ENCODE measurements at places on chromosomes 16 and 17.

DNA sequence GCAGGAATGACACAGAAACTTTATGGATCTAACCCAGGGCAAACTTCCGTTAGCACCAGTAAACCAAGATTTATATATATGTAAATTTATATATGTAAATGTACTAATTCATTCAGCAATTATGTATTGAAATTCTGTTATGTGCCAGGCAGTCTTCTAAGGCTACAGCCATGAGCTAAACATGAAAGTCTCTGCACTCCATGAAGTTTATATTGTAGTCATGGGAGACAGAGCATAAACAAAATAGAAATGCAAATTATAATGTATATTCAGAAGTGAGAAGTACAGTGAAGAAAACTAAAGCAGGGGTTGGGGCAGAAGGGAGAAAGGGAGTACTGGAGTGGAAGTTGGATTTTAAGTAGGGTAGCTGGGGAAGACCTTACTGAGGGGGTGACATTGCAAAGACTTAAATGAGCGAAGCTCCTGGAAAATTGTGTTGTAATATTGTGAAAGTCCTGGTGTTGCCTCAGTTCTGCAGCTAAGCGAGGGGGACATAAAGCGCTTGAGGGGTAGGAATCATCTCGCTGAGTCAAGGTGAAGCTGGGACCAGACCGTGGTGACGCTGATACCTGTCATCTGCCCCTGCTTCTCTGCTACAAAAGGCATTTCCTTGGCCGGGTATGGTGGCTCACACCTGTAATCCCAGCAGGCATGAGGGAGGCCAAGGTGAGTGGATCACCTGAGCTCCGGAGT, 64.8 kb downstream of the YPEL2 start:
- no peak for DNase-seq

GRCh38 chr17:37047631-37048104, 98.9 kb downstream of the AATF start:
- peak; percentile 7 for DNase-seq

DNA sequence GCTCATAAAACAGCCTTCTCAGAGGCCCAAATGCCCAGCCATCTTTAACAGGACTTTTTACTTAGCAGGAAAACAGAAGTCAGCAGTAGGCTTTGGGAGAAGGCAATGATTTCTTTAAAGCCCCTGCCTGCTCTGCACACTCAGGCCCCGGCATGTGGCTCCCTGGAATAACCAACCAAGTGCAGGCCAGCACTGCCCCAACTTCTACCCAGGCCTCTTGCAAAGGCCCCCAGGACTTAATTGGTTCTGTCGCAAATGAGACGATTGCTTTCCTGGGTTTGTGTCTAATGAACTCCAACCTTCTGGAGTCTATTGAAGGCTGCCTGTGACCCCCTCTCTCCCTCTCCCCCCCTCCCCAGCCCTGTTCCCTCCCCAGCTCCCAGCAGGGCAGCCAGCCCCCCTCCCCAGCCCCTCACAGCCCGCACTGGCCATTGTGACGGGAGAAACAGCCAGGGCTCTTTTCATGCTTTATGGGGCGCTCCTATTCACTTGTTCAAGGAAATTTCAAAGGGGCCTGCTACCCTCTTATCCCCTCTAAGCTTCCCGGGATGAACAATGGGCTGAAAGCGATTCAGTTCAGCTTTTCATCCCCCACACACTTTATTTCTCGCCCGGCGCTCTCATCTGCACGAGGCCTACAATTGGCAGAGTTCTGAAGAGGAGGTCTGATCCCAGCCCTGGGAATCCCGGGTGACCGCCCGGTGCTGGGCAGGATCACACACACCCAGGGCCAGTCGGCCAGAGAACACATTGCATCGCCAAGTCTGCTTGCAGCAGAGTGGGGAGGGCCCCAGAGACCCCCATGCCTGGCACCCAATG, 15.5 kb downstream of the AXIN2 start:
- DNase-seq = no peak

DNA sequence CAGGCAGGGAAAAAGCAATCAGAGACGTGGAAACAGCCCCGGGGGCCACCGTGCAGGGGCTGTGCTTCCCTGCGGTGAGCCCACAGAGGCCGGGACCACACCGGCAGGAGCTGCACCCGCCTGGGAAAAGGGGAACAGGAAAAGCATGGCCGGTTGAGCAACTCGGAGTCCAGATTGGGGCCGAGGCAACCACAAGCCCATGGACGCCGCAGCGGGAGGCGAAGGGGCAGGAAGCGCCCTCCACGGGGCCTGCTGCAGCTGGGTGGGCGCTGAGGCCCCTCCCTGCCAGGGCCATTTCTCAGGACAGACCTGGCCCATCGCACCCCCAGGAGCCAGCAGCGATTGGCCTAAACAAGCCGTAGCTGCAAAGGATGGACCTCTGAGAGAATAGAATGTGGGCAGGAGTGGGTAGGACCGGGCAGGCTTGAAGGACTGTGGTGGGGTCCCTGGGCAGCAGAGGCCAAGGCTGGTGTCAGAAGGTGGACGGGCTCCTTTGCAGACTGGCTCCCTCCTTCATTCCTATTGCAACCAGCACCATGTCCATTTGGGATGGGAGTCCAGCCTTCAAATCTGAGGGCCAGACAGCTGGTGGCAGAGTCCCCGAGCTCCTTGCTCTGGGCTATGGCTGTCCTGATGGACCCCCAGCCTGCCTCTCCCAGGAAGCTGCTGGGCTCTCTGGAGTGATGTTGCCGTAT, 30.4 kb downstream of the COX4I1 start:
- DNase-seq = no peak

GRCh38 chr16:11674001-11674817, 6.0 kb downstream of the SNN start:
- DNase-seq = no peak

All from HS-27A (cell line).